ENCODE measurements at places on chromosomes 1 and 21. TPM values are rescaled to one million over a fixed set of nuclear protein-coding genes. Genes with fewer than 3 reads are reported as not detected.

Gene C1orf115
- 1.2 TPM for total RNA-seq

GRCh38 chr1:7219031-7219430 lies 433.8 kb downstream of the CAMTA1 start:
- DNase-seq = no peak

DNA sequence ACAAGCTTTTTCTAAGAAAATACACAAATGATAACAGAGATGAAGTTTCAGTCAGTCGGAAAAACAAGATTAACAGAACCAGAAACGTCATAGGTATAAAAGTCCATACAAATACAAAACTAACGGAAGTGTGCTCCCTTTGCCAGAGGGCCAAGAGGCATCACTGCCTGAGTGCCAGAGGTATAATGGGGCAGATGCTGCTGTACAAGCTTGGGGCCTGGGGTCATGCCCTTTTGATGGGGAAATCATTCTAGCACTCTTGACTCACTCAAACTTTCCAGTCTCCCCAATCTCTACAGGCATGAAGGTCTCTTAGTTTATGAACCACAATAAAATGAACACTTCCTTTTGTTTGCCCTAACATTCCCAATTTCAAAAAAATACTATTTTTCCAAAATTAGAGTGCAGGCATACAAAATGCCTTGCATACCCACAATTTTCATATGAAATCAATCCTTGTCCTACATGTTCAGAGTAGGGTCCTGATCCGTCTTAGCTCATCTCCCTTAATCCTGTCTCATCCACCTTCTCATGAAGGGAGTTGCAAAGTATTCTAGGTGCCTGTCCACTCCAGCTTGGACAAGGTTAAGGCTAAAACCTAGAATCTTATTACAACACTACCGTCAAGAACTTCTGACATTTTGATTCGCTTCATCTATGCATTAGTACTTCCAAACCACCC lies 1.5 kb downstream of the RPL22 start:
- no peak for DNase-seq

GRCh38 chr1:38013227-38013622 lies 691 bp downstream of the UTP11 start:
- DNase-seq = no peak

Gene LRRC39
- total RNA-seq = not detected

DNA sequence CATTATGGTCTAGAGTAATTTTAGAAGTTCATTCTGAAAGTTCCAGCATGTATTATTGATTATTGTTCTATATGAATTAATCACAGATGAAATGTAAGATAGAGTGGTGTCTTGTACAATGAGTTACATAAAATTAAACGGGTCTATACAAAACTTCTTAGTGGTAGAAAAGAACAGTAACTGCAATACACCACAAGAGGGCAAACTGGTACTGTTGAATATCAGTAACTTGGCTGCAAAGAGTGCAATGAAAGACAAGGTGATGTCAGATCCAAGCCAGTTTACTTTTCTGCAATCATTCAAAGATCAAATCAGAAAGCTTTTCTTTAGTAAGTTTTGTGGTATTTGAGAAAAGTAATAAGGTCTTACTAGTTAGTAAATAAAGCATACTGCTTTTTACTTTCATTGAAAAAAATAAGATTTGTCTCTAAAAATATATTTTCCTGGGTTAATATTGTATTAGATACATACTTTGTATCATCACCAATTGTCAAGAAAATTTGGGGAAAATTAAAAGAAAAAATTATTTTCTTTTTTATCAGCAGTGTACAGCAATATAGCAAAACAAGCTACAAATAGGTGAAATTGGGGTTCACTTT lies 66.4 kb upstream of the BTG3 start:
- peak; percentile 78 for DNase-seq

Gene C1QB
- total RNA-seq = not detected

DNA sequence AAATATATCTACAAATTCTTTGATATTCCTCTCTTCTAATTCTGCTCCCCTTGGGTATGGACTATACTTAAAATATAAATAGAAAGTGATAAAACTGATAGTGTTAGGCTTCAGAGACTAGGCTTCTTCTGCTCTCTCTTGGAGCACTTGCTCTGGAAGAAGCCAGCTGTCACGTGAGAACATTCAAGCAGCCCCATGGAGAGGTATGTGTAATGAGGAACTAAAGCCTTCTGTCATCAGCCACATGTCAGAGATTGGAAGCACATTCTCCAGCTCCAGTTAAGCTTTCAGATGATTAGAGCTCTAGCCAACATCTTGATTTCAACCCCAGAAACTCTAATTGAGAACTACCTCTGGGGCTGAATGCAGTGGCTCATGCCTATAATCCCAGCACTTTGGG lies 34.3 kb downstream of the XKR8 start:
- DNase-seq = no peak

Gene TOR1AIP1
- 53.3 TPM for total RNA-seq

Gene NPR1
- 1.4 TPM for total RNA-seq

- no peak for DNase-seq
These were observed 95.9 kb downstream of the CAMTA1 start for GRCh38 chr1:6880951-6881690.

Gene HOOK1
- total RNA-seq = not detected

DNA sequence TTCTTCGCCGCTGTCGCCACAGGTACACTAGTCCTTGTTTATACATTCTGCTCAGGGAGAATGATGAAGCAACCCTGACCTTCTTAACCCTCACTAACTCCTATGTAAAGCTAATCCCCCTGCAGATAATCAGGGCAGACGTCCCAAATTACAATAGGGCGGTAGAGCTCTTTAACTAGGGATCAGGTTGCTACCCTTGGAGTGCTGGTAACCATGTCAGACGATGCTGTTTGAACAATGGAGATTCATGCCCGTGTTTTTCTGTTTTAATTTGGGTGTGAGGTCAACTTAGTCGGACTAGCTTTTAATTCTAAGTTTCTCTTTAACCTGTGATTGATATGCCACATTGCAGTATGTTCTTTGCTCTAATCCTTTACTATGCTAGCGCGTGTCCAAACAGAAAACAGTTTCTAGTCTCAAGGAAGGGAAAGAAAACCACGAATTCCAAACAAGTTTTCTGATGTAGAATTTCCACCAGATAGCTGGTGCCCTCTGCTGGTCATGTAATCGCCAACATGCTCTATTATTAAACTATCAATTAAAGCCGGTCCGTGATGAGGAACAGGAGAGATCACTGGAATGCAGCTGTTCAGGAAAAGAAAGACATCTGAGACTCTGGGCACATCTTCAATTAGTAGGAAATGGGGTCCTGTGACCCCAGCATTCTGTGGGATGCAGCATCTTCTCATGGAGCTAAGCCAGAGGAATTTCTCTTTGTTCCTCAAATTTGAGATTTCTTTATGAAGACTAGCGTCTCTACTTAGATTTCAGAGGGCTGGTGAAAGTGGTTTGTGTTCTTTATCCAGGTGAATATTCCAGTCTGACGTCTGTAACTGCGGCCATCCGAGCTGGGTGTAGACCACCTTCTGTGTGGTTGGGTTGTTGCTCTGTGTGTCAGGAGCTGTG lies 18.3 kb upstream of the VAMP3 start:
- DNase-seq = peak; percentile 53

Gene CADM3
- 0.26 TPM for total RNA-seq

Gene ZBTB8A
- 3.6 TPM for total RNA-seq

DNA sequence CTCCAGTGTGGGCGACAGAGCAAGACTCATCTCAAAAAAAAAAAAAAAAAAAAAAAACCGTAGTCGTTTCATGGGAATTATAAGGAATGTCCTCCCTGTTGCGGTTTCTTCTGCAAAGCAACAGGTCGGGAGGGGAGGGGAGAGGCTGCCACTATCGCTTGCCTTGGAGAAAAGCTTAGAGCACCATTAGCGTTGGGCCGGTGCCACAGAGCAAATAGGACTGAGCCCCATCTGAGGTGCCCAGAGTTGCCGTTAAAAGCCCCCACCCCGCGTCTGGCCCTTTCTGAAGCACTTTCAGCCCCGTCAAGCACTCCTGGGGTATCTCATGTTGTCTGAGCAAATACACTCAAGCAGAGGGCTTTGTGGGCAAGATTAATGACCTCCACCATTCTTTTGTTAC lies 2.2 kb downstream of the RIPPLY3 start:
- DNase-seq = no peak

Gene CELA2B
- not detected for total RNA-seq

DNA sequence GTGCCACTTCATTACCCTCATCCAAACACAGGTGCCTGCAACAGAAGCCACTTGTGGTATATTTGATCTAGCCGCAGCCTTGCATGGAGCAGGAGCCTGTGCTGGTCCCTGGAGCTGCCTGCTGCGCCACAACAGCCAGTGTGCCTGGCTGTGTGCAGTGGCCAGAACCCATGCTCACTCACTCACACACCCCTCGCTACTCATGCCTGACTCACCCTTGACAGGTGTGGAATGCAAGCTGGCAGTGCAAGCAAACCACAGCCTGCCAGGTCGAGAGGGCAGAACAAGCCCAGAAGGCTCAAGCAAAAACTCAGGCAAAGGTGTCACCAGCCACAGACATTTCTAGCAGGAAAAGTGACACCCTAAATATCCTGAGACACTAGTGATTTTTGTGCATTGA lies 1510.9 kb downstream of the KCNT2 start:
- peak; percentile 44 for DNase-seq

Gene SLC30A7
- 29.5 TPM for total RNA-seq

- DNase-seq = no peak
These were observed 53.4 kb downstream of the TBX15 start for GRCh38 chr1:118934706-118935105.

Gene PGLYRP3
- total RNA-seq = not detected

GRCh38 chr21:32411350-32412161 lies 950 bp upstream of the EVA1C start:
- no peak for DNase-seq

DNA sequence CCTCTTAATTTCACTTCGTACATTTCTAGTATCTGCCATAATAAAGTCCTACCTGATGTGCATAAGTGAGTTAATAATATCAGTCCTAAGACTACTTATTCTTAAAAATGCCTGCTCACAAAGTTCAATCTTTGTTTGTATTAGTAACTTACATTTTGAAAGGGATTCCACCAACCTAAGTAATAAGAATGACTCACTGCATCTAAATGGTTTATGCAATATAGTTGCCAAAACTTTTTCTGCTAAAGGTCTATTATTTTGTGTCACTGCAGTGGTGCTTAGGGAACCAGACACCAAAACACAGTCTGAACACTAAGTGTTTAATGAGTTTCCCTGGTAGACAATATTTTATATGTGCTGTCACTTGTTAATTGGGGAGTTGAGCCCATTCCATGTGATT lies 1.8 kb downstream of the ZNF669 start:
- DNase-seq = no peak

DNA sequence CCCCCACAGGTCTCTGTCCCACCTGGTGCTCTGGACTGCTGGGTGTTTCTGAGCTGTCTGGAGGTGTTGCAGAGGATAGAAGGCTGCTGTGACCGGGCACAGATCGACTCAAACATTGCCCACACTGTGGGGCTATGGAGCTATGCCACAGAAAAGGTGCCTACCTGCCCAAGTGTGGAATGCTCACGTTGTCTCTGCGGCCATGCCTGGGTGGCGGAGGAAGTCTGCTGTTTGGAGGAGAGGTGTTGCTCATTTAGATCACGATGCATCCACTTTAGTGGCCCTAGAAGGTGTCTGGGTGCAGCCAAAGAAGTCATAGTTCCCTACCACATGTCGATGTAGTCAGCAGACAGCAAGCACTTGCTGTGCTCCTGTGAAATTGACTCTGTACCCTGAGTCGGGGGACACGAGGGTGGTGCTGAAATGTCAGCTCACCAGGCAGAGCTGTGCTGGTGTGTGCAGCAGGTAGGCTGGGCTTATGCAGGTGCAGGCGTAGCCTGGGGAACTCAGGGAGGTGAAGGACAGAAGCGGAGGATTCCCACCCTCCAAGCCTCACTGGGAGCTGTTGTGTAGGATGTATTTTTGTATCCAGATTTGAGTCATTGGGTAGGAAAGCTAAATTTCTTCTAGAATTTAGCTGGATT lies 32.8 kb upstream of the PWP2 start:
- DNase-seq = no peak
